ENCODE measurements at places on chromosomes 5 and 9.
A peak's percentile ranks its signal among the peaks of the same experiment; 100 is the strongest.

DNA sequence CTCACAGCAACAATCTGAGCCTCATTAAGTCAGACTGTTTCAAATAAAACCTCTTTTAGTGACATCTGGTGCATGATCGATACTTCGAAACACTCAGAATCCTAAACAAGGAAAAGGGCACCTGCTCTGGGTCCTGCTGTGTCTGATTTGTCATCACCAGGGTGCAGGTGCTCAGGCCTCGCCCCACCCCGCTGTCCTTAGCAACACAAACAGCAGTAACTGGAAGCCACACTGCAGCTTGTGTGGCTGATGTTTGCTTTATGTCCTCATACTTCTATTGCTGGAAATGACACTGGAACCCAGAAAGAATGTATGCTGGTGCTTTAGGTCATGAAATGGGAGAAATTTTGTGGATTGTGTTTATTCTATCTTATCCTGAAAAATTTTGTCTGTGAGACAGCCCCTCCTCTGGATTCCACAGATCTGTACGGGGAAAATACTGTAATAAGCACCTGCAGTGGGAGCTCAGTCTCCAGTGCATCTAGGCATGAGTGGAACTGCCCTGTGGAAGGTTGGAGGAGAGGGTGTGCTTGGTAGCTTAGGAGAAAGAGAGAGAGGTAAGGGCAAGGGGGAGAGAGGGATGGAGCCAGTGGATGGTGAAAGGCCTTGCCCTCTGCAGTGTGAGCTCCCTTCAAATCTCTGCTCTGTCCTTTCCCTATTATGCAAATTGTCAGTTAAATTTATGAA is 284.2 kb downstream of the SMARCA2 start:
- no peak for DNase-seq

DNA sequence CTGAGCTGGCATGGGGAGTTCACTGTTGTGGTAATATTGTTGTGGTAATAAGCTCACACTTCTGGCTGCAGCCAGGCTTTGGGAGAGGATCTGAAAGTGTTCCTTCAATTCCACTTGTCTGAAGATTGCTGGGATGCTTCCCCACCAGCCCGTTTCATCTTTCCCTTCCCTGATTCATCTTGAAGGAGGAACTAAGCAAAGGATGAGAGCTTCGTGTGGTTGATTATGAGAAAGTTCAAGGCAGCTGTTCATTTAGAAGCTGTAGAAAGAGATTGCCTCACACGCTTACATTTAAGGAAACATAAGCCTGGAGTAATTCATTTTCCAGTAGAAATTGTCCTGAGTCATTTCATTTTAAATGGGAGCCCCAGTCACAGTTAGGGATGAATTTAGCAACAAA is 122.4 kb upstream of the GAS1 start:
- no peak for DNase-seq

DNA sequence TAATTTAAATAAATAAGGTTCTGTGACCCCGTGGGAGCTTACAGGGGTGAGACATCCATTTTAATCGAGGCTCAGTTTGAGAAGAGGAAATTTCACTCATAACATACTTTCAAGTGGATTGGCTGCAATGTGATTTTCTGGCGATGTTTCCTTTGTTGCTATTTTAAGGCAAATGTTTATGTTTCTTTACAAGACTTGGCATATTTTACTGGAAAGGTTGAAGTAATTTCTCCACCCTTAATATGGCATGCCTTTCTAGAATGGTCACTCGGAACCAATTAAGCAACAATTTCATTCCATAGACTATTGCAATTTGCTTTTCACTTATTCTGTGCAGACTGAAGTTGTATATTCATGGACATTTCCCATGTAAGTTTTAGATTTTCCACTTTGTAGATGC is 438.0 kb upstream of the WWC1 start:
- DNase-seq = no peak

GRCh38 chr5:165996201-165996875 is 2295.1 kb upstream of the WWC1 start:
- no peak for DNase-seq

DNA sequence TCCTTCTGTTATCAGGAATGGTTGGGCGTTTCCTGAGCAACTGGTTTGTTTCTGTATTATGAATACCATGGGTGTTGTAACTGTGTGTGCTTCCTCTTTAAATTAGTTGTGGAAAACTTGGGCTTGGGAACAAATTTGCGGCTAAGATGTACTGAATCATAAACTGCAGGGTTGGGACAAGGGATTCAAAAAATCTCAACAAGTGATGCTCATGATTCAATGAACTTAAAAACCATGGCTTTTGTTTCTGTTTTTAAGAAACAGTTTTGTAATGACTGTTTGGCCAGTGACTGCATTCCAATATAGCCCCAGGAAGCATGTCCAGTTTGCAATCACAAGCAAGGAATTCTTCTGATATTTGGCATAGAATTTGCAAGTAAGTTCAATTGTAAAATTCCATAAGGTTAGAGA is 657.5 kb upstream of the WWC1 start:
- DNase-seq = no peak

- DNase-seq = no peak
Measured at GRCh38 chr5:134794082-134794481, 35.5 kb downstream of the DDX46 start.

GRCh38 chr9:126299706-126300276 is 26.8 kb upstream of the MVB12B start:
- no peak for DNase-seq

GRCh38 chr5:126969548-126969947 is 60.8 kb downstream of the MARCHF3 start:
- DNase-seq = no peak

GRCh38 chr9:33264003-33264472 is 470 bp downstream of the BAG1 start:
- no peak for DNase-seq

DNA sequence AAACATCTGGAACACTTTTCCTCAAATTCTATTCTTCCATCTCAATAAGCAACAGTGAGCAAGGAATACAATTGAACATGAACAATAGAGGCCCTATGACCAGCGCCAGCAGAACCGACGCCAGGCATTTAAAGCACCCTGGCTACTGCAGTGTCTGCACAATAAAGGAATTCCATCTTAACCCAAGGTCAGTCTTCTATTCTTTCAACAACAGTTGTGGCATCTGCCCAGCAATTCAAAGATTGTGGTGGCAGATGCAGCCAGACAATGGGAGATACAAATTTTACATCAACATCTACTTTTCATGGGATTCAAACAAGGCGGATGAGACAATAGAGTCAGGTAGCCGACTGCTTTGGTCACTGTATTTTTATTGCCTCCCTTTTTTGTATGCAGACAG is 65.9 kb downstream of the ELL2 start:
- peak; percentile 61 for DNase-seq

DNA sequence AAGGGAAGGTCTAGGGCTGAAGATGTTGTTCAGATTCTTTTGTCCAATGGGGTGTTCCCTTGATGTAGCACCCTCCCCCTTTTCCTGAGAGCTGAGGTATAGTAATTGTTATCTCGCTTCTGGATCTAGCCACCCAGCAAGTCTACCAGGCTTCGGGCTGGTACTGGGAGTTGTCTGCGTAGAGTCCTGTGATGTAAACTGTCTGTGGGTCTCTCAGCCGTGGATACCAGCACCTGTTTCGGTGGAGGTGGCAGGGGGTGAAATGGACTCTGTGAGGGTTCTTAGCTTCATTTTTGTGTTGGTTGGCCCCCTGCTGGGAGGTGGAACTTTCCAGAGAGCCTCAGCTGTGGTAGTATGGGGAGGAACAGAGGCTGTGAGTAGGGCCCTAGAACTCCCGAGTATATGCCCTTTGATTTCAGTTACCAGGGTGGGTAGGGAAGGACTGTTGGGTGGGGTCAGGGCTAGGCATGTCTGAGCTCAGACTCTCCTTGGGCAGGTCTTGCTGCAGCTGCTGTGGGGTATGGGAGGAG is 25.2 kb upstream of the RIOK2 start:
- DNase-seq = no peak

GRCh38 chr9:89606049-89606623 is 1.3 kb downstream of the GADD45G start:
- peak; percentile 17 for DNase-seq

GRCh38 chr9:136623842-136624183 is 38.9 kb upstream of the EGFL7 start:
- DNase-seq = no peak
